ENCODE measurements at places on chromosomes 5 and 9. TPM values are rescaled to one million over a fixed set of nuclear protein-coding genes. Genes with fewer than 3 reads are reported as not detected.

ACTBL2 gene
- not detected for total RNA-seq

LHX3 gene
- not detected for total RNA-seq

BTNL8 gene
- not detected for total RNA-seq

SHC3 gene
- not detected for total RNA-seq

MEIKIN gene
- total RNA-seq, result not detected

TLE1 gene
- total RNA-seq, result 0.23 TPM

PPP2R2B gene
- total RNA-seq, result 0.40 TPM

All from activated CD4-positive, alpha-beta T cell treated with anti-CD3 and anti-CD28 coated beads for 36 hours (primary cell).